Inflammatory macrophage treated with lipopolysaccharide for 1 hour (primary cell): ENCODE measurements at places on chromosomes 2 and 18.

- DNase-seq = no peak
Observed at GRCh38 chr2:71611781-71612527, 158.6 kb downstream of the DYSF start.

- DNase-seq = peak; percentile 12
Observed at GRCh38 chr2:55985406-55985805, 61.8 kb upstream of the EFEMP1 start.

- no peak for DNase-seq
Observed at GRCh38 chr2:47073641-47074040, 81.5 kb downstream of the STPG4 start.

GRCh38 chr2:181789827-181790448, 101.6 kb upstream of the ITPRID2 start:
- DNase-seq = no peak
